Mucosa of gallbladder (tissue), 1 donor: ENCODE measurements at places on chromosomes 7 and 10. TPM values are rescaled to one million over a fixed set of nuclear protein-coding genes. Genes with fewer than 3 reads are reported as not detected.

DNA sequence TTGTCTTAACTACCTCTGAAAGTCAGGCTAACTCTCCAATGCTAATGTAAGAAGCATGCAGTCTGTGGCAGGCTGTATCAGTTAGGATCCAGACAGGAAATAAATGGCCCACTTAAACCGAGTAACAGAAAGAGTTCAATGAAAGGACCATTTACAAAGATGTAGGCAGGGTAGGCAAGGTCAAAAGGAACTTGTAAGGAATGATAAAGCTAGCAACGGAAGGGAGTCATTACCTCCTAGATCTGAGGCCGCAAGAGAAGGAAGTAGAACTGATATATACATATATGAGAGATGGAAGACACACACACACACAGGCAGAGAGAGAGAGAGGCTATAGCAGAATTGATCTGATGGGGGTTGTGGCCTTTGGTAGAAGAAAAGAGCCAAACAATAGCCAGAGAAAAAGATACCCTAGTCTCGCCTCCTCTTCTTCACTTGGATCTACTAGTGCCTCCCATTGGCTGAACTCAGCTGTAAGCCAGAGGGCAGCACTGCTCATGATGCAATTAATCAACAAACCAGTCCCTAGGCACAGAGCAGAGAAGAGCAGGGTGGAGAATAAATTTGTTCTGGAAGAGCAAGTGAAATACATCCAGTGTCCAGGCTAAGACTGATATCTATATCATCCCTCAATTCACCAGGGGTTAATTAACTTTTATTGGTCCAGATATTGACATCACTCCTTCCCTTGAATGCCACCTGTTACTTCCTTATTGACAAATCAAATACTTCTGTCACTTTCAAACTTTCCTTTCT, 91.2 kb downstream of the LSMEM1 start:
- DNase-seq = peak; percentile 11

DNA sequence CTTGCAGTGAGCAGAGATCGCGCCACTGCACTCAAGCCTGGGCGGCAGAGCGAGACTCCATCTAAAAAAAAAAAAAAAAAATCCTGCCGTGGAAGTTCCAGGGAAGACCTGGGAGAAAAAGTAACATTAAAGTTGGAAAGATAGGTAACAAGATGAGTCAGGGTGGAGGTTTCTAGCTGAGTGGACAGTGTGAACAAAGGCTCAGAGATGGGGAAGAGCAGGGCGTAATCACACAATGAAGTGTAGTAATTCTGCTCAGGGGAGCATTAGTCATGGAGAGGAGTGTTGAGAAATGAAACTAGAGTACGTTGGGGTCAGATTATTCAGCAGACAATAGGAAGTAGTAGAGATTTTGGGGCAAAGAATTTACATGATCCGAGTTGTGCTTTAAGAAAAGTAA, 21.6 kb upstream of the WASL start:
- DNase-seq = no peak

- DNase-seq = no peak
Observed at GRCh38 chr7:26096136-26096535, 55.9 kb upstream of the NFE2L3 start.

GRCh38 chr7:76342222-76342621, 16.6 kb downstream of the YWHAG start:
- DNase-seq = no peak

DNA sequence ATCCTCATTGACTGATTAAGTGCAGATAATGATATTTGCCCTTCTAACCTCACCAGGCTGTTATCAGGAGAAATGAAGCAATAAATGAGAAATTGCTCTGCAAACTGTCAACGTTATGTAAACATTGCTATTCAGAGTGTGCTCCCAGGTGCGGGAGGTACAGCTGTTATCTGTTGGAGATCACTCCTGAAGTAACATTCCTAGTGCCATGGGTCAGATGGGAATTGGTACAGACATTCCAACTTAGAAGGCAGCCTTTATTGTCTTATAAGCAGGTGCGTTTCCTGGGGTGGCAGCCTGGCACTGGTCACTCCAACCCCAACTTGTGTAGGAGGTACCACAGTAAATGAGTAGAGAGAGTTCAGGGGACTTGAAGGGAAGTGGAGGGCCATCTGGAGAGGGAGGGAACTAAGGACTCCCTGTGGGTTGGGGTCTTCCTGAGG, 36.8 kb downstream of the HK1 start:
- DNase-seq = no peak

GRCh38 chr10:68088740-68089139, 13.7 kb upstream of the HERC4 start:
- no peak for DNase-seq

DNA sequence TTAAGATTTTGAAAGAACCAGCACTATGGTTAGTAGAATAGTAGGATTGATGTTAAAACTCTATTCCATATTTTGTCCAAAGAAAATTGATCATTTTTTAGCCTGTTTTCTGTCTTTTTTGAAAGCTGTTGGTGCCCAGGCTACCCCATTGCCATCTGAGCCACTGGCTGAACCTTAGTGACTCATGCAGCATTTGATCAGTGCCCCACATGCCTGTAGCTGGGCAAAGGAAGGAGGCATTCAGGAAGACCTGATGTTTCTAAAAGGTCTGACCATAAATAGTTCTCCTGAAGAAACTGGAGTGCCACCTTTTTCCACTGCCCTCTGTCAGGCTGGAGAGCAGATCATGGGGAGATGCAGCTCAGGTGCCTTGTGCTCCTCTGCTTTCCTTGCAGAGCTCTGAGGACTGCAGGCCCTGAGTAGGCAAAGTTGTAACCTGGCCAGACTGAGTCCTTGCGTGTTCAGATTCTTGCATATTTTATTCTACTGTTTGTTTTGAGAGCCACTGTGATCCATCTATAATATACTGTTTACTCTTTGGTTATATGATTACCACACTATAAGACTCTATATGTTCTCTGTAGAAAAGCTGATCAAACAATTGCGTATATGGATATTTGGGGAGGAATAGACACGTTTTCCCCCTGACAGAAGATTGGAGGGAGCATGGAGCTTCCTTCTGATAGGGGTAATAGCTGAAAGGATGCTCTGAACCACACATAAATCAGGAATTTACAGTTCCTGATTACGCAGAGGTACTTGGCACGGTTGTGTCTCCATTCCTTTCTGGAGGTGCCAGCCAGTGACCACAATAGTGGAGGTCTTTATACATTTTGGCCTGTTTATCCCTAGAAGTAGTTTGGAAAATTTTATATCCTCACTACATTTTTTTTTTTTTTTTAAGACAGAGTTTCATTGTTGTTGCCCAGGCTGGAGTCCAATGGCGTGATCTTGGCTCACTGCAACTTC, 48.9 kb upstream of the GJD4 start:
- DNase-seq = no peak

- no peak for DNase-seq
Observed at GRCh38 chr7:151472644-151473380, 32.9 kb upstream of the CRYGN start.

DNA sequence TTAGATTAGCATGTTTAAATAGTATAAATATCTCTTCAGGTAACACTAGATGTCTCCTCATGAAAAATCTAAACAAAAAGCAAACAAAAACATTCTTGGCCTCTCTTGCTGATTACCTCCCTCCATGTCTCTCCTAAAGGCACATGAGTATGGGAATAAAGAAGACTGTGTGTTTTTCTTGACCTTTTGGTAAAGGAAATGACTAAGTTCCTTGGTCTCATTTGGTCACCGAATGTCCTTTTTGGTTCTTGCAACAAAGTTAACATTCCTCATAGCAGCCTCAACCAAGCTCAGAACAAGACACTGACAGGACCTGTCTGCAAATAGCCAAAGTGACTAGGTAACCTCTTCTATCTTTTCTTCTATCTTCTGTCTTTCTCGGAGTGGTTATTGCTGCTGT, 35.5 kb downstream of the POM121L12 start:
- no peak for DNase-seq

GRCh38 chr10:3186368-3186767, 13.8 kb upstream of the PITRM1 start:
- DNase-seq = no peak

DNA sequence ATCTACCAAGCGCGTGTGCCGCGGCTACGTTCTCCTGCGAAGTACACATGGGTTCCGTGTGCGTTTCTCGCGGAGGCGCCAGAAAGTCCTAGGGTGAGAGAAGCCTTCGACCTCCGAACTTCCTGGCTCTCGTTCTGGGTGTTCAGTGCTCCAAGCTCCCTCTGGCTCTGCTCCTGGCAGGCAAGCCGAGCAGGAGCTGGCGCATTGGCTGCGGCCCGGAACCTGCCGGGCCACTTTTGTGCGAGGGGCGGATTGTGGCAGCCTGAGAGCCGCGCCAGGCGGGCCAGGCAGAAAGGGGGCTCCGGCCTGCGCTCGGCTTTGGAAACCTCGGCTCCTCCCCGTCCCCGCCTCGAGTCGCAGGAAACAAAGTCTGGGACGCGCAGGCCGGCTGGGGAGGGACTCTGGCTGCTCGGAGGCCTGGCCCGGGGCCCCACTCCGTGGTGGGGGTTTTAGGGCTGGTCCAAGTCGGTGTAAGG, 9.6 kb downstream of the EMX2 start:
- no peak for DNase-seq

DNA sequence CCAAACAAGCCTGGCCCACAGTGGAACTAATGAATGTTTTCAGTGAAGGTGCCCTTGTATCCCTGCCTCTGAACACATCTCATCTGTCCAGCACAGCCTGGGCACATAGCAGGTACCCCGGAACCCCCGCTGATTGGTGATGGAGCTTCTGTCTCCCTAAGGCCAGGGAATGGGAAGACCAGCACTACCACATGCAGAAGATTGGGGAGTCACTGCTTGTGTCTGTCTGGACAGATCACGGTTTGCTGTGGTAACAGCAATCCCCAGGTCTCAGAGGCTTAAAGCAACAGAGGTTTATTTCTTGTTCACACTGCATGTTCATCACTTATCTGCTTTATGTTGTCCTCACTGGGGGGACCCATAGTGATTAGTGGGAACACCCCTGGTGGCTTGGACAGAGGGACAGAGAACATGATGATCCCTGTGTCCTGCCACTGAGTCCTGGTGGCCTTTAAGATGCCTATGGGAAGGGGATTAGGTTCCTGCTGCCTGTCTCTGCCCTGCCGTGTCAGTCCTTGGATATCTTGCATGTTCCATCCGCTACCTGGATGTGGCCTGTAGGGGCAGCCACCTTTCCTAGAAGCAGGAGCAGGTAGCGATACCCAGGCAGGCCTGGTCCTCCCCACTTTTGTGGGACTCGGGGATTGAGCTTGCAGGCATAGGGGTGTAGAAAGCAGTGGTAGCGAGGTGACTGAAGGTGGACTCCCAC, 3.6 kb downstream of the TSPAN14 start:
- no peak for DNase-seq

- DNase-seq = no peak
Observed at GRCh38 chr7:44971902-44972441, 6.8 kb downstream of the MYO1G start.

DNA sequence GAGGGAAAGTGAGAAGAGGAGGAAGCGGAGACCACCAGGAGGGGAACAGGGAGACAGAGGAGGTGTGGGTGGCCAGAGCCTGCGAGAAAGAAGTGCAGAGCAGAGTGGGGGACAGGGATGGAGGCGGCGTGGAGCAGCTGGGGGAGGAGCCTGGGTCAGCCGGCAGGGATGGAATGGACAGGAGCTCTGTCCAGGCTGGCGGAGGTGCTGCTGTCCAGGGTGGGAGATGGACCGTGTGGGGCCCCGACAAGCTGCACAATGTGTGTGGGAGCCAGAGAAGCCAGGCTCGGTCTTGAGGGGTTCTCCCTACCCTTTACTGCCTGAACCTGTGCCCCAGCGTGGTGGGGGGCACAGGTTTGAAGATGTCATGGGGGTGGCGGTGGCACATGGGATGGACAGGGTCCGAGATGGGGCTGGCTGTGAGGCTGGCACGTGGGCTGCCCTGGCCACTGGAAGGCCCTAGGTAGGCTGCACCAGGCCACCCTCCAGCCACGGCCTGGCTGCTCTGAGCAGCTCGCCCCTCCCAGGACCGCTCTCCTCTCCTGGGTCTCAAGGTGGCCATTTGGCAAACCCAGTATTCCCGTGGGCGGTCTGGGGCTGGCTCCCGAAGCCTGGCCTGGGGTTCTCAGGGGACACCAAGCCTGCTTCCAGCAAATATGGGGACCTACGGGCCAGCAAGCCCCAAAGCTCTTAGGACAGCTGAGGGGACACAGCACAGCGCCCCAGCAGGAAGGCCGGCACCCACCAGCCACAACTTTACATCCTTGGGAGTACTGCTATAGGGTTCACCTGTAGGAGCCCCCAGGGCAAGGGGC, 32.3 kb downstream of the YKT6 start:
- no peak for DNase-seq

GRCh38 chr10:123147635-123148413, at the start of gene HMX2:
HMX2 (plus strand) TSS chr10:123148136; CDS start chr10:123148379, 243 bp downstream.
- DNase-seq = no peak

GRCh38 chr10:11386044-11386443, 225.4 kb downstream of the USP6NL start:
- DNase-seq = no peak

DNA sequence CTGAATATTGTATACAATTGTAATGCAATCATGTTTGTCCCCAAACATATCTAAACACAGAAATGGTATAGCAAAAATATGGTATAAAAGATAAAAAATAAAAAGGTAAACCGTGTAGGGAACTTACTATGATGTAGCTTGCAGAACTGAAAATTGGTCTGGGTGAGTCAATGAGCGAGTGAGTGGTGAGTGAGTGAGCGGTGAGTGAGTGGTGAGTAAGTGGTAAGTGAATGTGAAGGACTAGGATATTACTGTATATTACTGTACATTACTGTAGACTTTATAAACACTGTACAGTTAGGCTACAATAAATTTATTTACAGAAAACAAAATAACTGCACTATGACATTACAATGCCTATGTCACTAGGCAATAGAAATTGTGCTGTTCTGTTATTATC, 1163.2 kb upstream of the SORCS1 start:
- DNase-seq = no peak

- DNase-seq = no peak
Observed at GRCh38 chr7:113828581-113828980, 90.2 kb downstream of the PPP1R3A start.

DNA sequence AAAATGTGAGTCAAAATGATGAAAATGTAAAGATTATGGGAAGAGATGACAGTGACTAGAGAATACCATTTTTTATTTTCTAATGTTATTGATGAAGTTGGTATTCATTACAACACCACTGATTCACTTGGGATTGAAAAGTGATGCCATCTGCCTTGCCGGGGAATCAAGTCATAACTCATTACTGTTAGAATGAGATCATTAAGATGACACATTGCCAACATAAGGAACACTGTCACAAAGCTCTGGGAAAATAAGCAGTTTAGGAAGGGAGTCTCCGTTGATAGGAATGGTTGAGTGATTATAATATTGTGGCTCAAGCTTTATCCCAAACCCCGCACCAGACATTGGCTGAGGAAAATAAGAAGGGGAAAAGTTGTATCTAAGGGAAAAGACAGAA, 121.5 kb upstream of the PLPP4 start:
- no peak for DNase-seq

GRCh38 chr7:32336726-32337125, 153.5 kb downstream of the LSM5 start:
- no peak for DNase-seq

- no peak for DNase-seq
Observed at GRCh38 chr7:149004405-149005370, 23.6 kb downstream of the PDIA4 start.

- no peak for DNase-seq
Observed at GRCh38 chr7:29306319-29306991, 111.9 kb downstream of the CHN2 start.

Gene CYP3A7
- 92.6 TPM for total RNA-seq

Gene ZMIZ1
- total RNA-seq = 107 TPM

Gene PRKG1
- total RNA-seq = 28.3 TPM

Gene CAMK2B
- total RNA-seq = 0.23 TPM

Gene PLOD3
- 104 TPM for total RNA-seq

Gene SPDYE18
- total RNA-seq = 0.72 TPM

Gene CLDN3
- total RNA-seq = 129 TPM

Gene ATRNL1
- 2.7 TPM for total RNA-seq

Gene INMT
- 18.8 TPM for total RNA-seq

Gene BHLHA15
- total RNA-seq = 3.3 TPM

Gene MKI67
- total RNA-seq = 3.9 TPM

Gene ZPBP
- total RNA-seq = not detected
